ENCODE measurements at places on chromosomes 1 and 21. TPM values are rescaled to one million over a fixed set of nuclear protein-coding genes. Genes with fewer than 3 reads are reported as not detected.
A peak's percentile ranks its signal among the peaks of the same experiment; 100 is the strongest.

DNA sequence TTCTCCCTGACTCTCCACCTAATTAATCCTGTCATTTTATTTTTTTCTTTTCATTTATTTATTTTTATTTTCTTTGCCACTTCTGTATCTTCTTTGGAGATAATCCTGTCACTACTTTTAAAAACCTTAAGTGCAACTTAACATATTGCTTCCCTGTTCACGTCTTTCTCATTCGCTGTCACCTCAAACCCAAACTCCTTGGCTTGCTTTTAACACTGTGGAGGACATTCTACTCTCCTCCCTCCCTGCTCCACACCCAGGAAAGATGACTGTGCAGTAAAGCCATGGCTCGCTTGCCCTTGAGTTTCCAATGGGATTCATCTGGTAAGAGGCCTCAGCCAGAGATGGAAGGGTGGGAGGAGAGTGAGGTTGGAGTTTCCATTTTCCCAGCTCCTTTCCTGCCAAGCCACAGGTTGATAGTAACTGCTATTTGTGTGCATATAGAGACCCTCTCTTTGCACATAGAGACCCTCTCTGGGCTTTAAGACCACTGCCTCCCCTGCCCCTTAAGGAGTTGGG, 6.4 kb upstream of the BRWD1 start:
- no peak for DNase-seq

- DNase-seq, result no peak
Measured at GRCh38 chr1:112110031-112110430, 120.6 kb upstream of the KCND3 start.

The CLDN14 gene
- 0.64 TPM for total RNA-seq

- DNase-seq, result no peak
Measured at GRCh38 chr1:192401825-192402224, 85.0 kb downstream of the RGS21 start.

DNA sequence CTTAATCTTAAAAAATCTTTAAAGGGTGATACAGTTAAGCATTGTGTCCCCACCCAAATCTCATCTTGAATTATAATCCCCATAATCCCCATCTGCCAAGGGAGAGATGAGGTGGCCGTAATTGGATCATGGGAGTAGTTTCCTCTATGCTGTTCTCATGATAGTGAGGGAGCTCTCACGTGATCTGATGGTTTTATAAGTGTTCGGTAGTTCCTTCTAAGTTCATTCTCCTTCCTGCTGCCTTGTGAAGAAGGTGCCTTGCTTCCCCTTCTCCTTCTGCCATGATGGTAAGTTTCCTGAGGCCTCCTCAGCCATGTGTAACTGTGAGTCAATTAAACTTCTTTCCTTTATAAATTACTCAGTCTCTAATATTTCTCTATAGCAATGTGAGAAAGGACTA, 10.7 kb downstream of the DHRS3 start:
- DNase-seq, result no peak

- DNase-seq, result no peak
Measured at GRCh38 chr1:222736470-222736869, 532 bp upstream of the FAM177B start.

DNA sequence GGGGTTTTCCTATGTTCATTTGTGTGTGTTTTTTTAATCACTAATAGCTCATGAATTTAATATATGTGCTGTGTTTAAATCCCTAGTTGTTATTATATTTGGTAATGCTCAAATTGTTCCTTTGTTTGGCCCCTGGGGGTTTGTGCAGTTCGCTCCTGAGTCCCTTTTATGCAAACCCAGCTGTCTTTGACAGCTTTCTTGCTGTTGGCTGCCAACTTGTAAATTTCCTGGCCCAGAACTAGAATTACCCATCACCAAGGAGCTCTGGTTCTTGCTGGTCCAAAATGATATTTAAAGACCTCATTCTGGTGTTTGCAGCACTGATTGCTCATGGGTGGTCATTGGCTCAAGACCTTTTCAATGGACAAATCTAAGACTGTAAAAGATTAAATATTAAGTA, 39.6 kb upstream of the PGBD5 start:
- DNase-seq, result no peak

DNA sequence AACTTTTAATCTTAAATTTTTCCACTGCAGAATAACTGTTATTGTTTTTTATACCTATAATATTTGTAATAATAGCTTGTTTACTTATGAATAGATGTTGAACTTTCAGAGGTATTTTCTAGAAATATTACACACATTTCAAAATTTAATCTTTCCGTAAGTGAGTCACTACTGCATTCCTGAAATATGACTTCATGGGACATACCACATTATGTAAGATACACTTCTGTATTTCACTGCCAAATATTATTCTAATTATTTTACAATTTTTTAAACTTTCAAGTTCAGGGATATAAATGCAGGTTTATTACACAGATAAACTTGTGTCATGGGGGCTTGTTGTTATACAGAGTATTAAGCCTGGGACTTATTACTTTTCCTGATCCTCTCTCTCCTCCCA, 2220.5 kb downstream of the NCAM2 start:
- DNase-seq, result no peak

DNA sequence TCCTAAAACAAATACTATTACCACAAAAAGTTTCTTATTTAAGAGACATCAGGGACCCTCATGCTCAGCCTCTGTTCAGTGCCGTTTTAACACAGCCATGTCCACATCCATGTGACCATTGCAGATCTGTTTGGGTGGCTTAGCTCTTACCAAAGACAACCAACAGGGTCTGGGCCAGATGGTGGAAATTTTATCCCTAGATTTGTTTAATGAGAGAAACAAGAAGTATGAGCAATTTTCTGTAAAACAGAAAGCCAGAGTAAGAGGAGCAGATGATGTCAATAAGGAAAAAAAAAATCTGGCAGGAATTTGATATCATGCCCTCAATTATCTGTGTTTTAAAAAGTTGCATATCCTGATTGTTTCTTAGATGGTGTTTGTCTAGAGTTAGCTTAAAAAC, 299.9 kb downstream of the TM2D1 start:
- no peak for DNase-seq

The MPL gene
- not detected for total RNA-seq

The C1orf167 gene
- total RNA-seq, result not detected

The RHEX gene
- total RNA-seq, result 34.8 TPM

GRCh38 chr1:59043796-59044195, 253.1 kb upstream of the FGGY start:
- no peak for DNase-seq

GRCh38 chr1:48875552-48876329, 99.0 kb upstream of the BEND5 start:
- no peak for DNase-seq

The FAM151A gene
- total RNA-seq, result not detected

The SPATA46 gene
- not detected for total RNA-seq

- no peak for DNase-seq
Measured at GRCh38 chr1:244056577-244056976, 5.5 kb downstream of the ZBTB18 start.

DNA sequence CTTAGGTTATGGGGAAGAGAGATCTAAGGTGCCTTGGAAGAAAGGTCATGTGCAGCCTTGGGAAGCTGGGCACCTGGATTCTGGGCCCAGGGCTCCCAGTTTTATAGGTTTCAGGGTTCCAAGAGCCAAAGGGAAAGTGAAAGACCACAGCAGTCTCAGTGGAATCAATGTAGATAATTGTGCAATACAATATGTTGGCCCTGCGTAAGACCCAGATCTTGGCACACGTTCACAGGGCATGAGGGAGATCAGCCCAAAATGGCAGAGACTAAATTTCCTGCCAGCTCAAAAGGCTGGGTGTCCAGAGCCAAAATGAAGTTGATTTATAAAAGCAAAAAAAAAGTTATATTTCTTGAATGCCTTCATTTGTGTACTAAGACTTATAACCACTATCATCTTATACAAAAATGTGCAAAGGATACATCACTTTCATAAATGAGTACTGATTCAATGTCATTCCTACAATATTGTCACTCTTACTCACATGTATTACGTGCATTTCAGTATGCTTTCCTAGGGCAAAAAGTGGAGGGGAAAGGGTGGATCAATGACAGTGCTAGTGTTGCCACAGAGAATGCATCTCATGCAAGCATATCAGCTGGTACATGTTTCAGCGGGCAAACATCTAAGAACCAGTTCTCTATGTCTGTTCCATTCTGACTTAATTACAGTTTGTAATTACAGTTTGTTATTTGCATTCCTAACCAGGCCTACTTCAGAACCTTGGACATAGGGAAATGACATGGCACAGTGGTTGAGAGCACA, 22.5 kb upstream of the NPL start:
- DNase-seq, result no peak

GRCh38 chr1:43318831-43319230, 18.0 kb downstream of the TIE1 start:
- no peak for DNase-seq

- DNase-seq, result no peak
Measured at GRCh38 chr21:44701541-44701940, 4.6 kb downstream of the KRTAP10-12 start.

The FMOD gene
- not detected for total RNA-seq

GRCh38 chr21:32102426-32102825, 176.4 kb downstream of the MIS18A start:
- DNase-seq, result no peak

GRCh38 chr1:156052862-156053767, 483 bp downstream of the UBQLN4 start:
- DNase-seq, result peak; percentile 69

GRCh38 chr1:41560931-41561330, 76.4 kb upstream of the EDN2 start:
- DNase-seq, result no peak

GRCh38 chr1:231966983-231967382, 340.4 kb downstream of the DISC1 start:
- no peak for DNase-seq

DNA sequence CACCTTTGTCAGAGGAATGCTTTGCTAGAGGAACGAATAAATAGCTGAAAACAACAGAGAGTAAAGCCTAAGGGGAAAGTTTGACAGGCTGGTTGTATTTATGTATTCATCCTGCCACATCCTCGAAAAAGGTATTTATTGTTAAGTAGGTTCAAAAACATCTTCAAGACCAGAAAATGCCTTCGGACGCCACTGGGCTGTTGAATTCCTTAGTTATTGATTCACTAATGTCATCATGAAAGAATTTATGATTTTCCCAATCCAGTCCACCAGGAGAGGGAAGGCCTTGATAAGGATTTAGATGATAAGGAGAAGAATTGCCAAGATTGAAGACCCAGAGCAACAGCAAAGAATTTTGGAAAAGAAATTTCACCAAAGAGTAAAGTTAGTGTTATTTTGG, 35.2 kb upstream of the MAB21L3 start:
- DNase-seq, result no peak

The IFI6 gene
- total RNA-seq, result 11.4 TPM

Data from activated B cell treated with CpG ODN at 0.5 μM for 24 hours (primary cell).